RWPE1 (cell line): ENCODE measurements at places on chromosomes 11 and 22.

DNA sequence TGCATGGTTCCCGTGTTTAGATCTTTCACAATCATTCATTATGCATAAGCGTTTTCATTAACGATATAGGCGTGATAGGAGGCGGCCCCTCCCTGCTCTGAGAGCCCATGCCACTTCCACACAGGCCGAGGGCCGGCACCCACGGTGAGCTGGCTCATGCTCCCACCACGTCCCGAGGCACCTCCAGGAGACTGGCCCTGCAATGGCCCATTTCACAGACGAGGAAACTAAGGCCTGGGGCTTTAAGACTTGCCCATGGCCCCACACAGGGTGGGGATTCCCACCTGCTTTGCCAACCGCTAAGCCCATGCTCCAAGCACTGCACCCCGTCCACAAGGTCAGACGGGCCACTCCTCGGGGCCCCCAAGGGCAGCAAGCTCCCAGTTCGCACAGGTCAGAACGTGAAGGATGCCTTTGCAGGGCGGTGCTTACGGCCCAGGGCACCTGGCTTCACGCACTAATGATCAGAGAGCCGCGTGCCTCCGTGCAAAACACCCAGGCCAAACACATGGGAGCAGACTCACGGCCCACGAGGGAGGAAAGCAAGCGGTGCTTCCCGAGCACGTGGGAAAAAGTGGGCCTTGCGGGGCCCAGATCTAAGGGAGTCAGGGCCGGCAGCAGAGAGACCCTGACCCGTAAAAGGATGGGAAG is 8.3 kb downstream of the OSBPL5 start:
- DNase-seq: no peak

DNA sequence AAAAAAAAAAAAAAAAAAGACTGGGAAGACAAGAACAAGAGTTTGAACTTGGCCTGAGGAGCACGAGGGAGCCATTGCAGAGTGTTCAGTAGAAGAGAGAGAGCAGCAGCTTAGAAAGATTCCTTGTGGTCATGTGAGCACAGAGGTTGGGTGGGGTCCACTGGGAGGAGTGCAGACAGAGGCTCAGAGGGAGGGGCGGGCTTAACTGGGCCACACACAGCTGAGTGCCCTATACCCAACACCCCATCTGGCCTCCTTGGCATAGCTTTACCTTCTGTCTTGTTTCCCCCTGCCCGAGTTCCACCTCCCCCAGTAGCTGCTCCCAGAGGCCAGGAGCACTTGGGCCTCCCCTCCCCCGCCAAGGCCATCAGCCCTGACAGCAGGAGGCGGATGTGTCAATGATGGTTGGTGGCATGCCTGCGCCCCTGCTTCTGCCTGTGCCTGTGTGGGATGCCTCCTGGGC is 12.1 kb downstream of the C11orf86 start:
- no peak for DNase-seq

DNA sequence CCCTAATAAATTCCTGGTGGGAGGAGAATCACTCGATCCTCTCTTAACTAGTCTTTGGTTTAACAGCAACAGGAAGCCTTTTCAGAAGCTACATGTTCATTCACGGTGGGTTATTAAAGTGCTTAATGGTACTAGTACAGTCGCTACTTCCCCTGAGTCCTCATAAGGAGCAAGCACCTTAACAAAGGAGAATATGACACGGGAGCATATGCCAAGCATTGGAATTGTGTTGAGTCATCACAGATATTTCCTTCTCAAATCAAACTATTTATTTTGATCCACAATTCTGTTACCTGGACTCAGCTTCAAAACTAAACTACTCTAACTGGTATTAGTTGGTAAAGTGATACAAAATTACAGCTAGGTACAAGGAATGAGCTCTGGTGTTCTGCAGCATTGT is 177.5 kb upstream of the CTSC start:
- no peak for DNase-seq

GRCh38 chr11:104015649-104016415 is 20.6 kb upstream of the DDI1 start:
- DNase-seq: no peak

DNA sequence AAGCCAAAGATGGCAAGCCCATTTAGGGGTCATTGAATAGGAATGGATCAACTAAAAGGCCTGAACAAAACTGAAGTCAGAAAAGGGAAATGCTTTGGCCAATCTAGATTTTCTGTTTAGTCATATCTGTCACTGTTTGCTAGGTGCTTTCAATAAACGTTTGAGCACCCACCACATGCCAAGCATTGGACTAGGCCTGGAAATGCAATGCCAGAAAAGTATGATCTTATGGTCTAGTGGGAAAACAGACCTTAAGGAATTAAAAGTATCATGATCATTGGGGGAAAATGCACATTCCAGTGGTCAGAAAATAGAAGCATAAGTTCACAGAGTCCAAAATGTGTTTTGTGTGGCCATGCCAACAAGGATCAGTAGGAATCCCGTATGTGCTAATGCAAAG is 76.8 kb upstream of the BIRC3 start:
- no peak for DNase-seq

DNA sequence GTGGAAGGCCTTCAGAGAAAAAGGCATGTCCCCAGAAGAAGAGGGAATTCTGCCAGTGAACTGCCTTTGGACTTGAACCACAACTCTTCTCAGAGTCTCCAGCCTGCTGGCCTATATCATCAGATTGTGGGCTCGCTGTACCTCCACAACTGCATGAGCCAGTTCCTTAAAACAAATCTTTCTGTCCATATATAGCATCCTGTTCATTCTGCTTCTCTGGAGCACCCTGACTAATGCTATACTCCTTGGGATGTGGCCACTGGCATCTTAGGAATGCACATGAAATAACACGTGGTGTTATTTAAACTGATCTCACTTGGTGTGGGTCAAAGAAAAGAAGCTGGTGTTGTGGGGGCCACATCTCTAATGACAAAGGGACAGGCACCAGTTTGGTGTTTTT is 58.3 kb upstream of the VSTM5 start:
- DNase-seq: peak; percentile 75

DNA sequence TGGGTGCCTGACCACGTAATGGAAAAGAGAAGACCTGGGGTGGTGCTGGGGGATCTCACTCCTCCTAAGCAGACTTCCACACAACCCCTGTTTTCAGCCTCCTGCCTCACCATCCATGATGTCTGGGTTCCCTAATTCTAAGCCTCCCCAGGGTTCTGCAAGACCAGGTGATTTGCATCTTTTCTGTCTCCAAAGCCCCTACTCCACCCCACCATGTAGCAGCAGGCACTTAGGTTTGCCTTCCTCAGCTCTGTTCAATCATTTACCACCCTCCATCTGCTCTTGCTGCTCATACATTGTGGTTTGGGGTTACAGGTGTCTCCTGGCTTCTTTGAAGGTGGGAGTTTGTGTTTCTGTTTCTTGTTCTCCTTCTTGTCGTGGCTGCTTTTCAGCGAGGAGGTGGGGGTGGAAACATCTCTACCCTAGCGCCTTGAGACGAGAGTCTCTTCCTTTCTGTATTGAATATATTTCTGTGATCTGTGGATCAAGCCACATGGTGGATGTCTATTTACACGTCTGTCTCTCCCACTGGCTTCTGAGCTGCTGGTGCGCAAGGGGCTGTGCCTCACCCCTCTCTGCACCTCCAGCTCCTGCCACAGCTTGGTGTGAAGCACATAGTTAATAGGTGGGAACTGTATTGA is 6.6 kb upstream of the SSTR3 start:
- DNase-seq: no peak

DNA sequence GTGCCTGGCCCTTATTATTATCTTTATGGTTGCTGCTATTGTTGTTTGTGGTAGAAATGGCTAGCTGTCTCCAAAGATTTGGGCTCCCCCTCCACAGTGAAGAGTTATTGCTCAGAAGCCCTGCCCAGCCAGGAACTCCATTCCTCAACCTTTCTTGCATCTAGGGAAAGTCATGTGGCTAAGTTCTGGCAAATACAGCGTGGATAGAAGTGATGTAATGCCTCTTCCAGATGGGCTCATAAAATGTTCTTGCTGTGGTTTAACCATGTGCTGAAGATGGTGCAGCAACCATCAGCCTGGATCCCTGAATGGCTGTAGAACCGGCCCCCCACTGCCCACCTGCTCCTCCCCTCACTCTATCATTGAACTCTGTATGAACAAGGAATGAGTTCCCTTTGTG is 203.5 kb upstream of the E2F8 start:
- no peak for DNase-seq

DNA sequence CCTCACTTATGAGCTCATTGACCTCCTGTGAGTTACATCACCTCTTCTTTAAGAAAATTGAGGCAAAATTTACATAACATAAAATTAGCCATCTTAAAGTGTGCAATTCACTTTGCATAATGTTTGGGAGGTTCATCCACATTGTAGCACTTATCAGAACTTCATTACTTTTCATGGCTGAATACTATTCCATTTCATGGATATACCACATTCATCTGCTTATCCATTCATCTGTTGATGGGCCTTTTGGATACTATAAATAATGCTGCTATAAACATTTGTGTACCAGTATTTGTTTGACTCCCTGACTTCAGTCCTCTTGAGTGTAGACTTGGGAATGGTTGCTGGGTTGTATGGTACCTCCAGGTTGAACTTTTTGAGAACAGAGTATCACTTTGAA is 103.4 kb downstream of the TP53I11 start:
- no peak for DNase-seq

- DNase-seq: no peak
These were observed 17.2 kb downstream of the LRP4 start for GRCh38 chr11:46901156-46901555.

- no peak for DNase-seq
These were observed 1.9 kb downstream of the RDX start for GRCh38 chr11:110294509-110294908.

- DNase-seq: no peak
These were observed 3.3 kb downstream of the DGCR8 start for GRCh38 chr22:20083157-20083890.
